ENCODE measurements at places on chromosomes 4 and X.
A peak's percentile ranks its signal among the peaks of the same experiment; 100 is the strongest.

DNA sequence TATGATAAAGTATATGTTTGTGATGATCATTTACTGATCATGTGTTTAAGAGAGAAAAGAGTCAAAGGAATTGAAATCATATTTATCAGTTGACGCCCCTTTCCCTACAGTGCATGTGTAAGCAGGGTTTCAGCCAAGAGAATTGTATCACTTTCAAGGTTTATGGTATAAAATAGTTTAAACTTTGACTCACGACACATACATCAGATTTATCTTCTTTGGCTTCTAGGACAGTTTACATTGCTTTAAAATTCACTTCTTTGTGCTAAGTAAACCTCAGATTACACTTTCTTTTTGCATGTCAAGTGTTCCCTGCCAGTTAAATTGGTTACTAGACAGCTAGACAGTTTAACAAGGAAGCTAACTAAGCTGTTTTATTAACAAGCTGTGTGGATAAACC lies 86.3 kb upstream of the MYOZ2 start:
- DNase-seq = no peak

DNA sequence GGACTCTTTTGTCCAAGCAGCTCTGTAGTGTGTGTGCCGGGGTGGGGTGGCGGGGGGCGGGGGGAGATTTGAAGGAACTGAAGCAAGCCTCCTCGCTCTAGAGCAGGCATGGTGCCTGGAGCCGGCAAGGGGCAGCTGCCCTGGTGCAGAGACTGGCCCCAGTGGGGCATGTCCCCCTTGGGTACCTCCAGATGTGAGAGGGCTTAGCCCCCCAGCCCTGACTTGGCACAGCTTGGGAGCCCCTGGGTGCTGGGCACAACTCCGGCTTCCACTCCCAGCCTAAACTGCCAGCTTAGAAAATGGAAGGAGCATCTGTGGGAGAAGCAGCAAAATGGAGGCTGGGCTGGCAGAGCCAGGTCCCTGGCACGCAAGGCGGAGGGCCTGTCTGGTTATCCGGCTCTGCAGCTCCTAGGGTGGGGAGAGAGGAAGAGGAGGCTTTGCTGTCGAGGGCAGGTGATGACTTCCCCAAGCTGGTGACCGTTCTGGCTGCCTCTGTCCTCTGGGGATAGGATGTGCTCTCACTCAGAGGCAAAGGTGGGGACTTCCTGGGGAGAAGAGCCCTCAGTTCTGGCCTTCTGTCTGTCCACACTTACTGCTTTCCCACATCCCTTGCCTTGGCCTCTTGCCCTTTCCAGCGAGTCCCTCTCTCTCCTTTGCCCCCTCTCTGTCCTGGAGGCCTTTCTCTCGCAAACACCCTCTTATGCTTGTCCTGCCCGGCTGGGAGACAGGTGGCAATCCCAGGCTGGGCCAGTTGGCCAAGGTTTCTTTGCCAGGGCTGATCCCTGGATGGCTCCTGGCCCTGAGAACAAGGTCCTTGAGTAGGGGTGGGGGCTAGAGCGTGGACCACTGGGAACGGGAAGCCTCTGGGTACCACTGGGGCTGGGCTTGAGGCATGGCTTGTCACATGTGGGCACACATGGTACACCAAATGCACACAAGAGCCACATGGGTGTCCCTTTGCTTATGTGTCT lies 2.0 kb downstream of the DLG3 start:
- no peak for DNase-seq

- peak; percentile 59 for DNase-seq
These were observed 6.9 kb downstream of the PJA1 start for GRCh38 chrX:69158166-69158980.

DNA sequence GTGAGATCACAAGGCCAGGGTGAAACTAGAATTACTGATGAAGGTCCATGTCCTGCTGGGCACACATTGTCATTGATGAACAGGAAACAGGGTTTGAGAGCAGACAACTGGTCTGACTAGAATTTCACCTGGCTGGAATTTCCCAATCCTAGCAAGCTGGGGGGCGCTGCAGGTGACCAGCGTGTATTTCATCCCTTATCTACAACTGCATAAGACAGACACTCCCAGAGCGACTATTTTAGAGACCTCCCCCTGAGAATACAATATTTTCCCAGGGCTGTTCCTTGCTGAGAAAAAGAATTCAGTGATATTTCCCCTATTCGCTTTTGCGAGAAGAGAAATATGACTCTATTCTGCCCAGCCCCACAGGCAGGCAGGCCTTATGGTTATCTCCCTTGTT lies 432.6 kb upstream of the GALNT7 start:
- no peak for DNase-seq

- no peak for DNase-seq
These were observed 289.3 kb downstream of the BCOR start for GRCh38 chrX:39808471-39808917.

DNA sequence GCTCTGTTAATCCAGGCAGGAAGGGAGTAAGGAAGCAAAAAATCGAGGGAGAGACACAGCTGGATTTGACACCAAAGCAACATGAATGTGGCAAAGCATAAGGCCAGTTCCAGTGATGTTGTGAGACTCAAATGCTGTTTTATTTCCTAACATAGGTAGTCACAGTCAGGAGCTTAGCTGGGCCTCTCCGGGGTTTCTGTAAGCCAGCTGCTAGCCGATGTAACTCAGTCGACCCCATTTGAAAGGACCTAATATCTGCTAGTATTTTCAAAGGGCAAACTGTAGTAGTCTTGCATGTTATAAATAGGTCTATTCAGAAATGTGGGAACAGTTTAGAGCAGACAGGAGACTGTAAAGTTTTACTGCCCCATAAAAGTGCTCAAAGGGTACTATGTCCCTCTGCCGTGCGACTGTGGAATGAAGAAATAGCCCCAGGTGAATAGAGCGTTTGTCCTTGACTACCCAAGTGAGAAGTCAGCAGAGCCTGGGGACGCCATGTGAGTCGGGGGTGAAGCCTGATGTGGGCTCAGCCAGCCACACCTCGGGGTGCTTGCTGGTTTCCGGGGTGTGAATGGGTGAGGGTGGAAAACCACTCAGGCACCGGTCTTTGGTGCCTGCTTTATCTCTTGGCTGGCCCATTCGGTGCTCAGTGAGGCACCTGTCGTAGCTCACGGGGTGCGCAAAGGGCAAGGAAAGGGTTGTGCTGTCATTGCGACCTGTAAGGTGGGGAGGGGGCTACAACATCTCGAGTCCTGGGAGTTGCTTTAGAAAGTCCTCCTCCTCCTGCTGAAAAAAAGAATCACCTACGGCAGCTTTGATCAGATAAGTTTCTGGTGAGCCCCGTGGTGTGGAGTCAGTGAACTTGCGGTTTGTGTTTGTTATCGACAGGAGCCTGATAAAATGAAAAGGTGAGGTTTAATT lies 745 bp downstream of the TRIM2 start:
- no peak for DNase-seq

- no peak for DNase-seq
These were observed 158.1 kb downstream of the DTHD1 start for GRCh38 chr4:36439556-36439955.

GRCh38 chr4:80305466-80305865 lies 30.1 kb upstream of the CFAP299 start:
- no peak for DNase-seq

- DNase-seq = no peak
These were observed 220.3 kb upstream of the TENM3 start for GRCh38 chr4:182022909-182023308.

DNA sequence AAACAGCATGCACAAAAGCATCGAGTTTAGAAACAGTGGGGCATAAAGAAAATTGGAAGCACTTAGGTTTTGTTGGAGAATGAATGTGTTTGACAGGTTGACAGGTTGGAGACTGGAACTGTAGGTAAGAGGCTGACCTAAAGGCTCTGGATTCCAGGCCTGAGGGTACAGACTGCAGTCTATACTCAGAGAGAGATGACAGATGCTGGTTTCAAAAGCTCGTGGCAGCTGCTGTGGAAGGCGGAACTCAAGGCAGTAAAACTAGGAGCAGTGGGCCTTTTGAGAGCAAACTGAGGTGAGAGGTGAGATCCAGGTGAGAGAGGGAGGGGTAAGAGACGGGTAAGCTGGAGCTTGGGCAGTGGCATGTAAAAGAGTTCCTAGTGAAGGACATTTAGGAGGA lies 415.2 kb downstream of the TRIML1 start:
- DNase-seq = no peak

- DNase-seq = no peak
These were observed 499.3 kb upstream of the CT83 start for GRCh38 chrX:116961872-116962582.

DNA sequence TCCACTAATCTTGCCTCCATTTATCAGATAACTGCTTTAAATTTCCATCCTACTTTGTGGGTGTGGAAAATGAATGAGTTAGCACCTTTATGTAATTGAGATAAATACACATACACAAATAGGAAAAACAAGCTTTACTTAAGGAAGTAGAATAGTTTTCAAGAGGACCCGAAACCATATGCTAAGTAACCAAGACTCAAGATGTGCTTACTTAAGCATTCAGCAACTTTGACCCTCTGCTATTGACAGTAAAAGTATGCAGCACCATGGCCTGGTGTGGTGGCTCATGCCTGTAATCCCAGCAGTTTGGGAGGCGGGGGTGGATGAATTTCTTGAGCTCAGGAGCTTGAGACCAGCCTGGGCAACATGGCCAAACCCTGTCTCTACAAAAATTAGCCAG lies 29.9 kb downstream of the RNF175 start:
- DNase-seq = no peak

GRCh38 chr4:13112030-13112429 lies 372.1 kb downstream of the RAB28 start:
- no peak for DNase-seq

DNA sequence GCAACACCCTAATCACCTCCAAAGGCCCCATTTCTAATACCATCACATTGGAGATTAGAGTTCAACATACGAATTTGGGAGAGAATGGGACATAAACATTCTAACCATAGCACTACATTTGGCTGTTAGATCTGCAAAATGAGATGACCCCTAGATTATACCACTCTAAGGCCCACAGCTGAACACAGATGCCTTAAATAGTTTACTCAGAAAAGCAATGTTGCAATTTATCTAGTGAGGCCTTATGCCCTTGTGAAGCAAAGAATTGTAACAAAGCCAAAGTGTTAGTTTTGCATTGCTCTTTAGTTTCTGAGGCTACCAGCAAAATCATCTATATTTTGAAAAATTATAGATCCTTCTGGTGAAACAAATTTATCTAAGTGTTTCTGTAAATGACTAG lies 31.6 kb upstream of the ARHGEF6 start:
- DNase-seq = no peak

DNA sequence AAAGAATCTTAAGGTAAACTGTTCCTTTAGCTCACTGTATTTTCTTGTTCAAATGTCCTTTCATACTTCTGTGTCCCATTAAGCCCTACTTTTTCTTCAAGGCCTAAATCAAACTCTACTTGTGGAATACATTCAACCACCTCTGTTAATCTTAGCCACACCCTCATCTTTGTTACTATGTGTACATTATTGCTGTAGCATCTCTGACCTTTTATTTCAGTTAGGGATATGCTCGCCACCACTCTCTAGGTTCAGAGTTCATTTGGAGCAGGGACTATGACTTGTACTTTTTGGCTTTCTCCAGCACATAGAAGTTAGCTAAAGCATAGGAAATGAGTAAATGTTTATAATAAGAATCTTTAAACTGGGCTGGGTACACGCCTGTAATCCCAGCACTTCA lies 6.8 kb upstream of the PNPLA4 start:
- no peak for DNase-seq

DNA sequence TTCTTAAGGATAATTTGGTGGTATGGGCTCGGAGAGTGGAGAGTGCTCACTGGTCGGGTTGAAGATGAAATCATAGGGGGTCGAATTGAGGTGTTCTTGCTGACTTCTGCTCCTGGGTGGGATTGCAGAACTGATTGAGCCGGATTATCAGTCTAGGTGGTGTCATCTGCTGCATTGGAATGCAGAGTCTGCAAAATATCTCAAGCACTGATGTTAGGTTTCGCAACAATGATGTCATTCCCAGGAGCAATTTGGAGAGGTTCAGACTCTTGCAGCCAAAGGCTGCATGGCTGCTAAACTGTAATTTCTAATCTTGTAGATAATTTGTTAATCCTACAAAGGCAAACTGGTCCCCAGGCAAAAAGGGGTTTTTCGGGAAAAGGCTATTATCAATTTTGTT lies 67.7 kb downstream of the RHOH start:
- DNase-seq = no peak

- no peak for DNase-seq
These were observed 588.6 kb upstream of the FAT1 start for GRCh38 chr4:187312299-187312698.

DNA sequence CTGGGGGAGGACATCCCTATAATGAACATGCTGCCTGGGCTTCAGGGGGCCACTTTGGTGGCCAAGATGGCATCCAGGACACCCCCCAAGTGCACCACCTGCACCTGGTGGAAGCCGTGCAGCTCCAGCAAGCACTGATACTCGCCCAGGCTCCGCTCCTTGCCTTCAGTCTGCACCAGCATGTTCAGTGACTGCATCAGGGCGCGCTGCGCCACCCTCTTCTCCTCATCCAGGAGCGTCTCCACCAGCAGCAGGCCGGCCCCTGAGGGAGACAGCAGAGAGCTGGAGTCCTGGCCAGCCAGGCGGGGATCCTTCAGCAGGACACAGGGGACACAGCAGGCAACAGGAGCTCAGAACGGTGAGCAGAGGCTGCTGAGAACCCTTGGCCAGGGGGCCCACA lies 11.3 kb upstream of the SLC25A6 start:
- DNase-seq = no peak

- DNase-seq = peak; percentile 58
These were observed 792 bp downstream of the SLC10A4 start for GRCh38 chr4:48483777-48484493.

GRCh38 chr4:138259271-138259670 lies 17.1 kb upstream of the SLC7A11 start:
- no peak for DNase-seq

DNA sequence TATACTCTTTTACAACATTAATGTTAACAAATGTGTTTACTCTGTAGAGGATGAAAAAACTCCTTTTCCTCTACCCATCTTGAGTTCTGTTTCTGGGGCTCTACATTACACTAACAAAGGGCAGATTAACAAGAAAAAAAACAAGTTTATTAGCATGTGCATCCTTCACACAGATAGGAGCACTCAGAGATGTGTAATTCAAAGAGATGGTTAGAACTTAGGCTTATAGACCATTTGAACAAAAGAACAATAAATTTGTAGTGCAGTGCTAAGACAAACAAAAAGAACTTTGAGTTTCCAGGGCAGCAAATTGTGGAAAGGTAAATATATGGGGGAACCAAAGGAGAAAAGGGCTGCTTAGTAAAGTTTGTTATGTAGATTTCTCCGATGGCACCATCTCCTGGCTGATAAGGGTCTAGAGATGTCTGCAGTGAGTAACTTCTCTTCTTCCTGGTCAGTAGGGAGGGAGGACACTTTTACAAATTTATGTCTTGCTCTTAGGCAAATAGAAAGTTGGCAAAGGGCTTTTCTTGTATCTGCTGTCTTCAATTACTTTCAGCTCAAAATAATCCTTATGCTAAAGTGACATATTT lies 1249.9 kb upstream of the TENM3 start:
- no peak for DNase-seq

DNA sequence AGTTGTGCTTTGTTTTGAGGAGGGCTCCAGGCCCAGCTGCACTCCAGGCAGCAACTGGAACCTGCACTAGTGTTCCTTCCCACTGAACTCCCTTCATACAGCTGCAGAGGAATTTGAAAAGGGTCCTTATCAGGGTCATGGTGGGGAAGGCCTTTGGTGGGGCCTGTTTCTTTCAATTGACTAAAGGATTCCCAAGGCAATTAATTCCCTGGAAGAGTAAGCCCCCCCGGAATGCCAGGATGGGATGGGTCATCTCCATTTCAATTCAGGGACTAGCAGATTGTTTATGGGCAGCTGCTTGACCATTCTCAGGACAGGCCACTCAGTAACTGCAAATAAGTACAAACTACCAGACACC lies 45.3 kb downstream of the TSC22D3 start:
- no peak for DNase-seq

- no peak for DNase-seq
These were observed 795.3 kb upstream of the AADAT start for GRCh38 chr4:170884969-170885570.
